Stimulated activated CD4-positive, alpha-beta T cell treated with anti-CD3 and anti-CD28 coated beads, Interleukin-15, amount 100 ng/mL, for 48 hours (primary cell): ENCODE measurements at places on chromosomes 13 and 19.

- no peak for DNase-seq
Measured at GRCh38 chr19:5063873-5064645, 95.1 kb downstream of the KDM4B start.

- no peak for DNase-seq
Measured at GRCh38 chr13:99335603-99336002, 28.4 kb upstream of the GPR183 start.

DNA sequence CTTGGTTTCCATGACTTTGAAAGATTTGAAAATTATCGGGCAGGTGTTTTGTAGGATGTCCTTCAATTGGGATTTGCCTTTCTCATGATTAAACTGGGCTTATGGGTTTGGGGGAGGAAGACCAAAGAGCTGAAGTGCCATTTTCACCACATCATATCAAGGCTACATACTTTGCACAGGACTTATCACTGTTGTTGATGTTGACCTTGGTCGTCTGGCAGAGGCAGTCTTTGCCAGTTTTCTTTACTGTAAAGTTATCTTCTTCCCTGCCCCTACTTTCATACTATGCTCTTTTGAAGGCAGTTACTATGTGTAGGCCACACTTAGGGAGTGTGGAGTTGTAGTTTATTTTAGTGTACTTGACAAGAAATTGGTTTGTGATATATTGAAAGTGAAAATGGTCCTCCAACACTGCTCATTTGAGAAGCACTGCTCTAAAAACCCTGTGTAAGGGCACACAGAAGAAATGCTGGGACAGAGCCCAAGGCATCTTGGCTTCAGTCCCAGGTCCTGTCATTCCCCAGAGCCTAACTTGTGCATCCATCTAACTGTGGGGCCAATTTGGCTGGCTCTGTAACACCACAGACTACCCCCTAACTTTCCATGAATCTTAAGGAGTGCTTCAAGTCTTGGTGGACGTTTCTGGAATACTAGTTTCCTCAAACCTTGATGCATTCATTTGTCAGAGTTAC, 384.9 kb downstream of the KCNRG start:
- DNase-seq = no peak

DNA sequence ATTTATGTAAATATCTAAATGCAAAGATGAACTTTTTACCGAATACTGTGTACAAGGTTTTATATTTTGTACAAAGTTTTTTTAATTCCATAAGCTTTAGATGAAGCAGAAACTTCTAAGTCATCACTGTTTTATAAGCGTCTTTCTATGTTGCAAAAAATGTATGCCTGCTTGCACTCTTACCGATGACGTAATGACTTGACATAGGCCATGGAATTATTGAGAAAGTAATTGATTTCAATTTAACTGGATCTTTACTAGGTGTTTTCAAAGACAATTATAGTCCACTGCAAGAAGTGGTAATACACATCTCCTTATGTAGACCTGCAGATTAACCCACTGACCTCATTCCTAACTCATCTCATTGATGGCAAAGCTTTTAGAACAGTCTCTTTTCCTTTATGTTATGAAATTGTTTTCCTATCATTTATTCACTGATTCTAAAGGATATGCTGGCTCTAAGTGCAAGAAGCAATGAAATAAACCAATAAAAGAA, 10.4 kb downstream of the DACH1 start:
- no peak for DNase-seq

DNA sequence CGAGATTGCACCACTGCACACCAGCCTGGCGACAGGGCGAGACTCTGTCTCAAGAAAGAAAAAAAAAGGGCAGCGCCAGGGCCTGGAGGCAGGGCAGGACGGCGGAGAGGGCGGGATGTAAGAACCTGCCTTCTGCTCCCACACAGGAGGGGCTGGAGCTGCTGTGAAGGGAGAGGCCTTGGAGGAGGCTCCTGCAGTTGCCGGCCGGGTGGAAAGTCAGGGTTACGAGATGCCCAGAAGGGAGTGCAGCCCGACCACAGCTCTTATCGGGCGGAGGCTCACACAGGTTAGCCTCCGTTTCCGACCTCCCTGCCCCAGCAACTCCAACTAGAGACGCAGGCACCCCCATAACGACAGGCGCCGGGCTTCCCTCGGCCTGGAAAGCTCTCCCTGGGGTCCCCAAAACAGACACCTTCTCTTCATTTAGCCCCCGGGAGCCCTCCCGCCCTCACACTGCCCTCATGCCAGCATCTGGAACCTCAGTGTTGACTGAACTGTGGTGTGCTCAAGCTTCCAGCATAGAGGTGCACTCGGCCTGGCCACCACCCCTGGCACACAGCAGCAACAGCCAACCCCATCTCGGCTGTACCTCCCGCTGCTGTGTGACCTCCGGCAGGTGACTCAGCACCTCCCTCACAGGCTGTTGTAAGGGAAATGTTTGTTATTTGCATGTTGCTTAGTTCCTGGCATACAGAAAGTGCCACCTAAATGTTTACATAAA, 1.4 kb downstream of the PLPP2 start:
- DNase-seq = no peak

GRCh38 chr19:17784201-17785008, 10.5 kb upstream of the B3GNT3 start:
- peak; percentile 69 for DNase-seq

DNA sequence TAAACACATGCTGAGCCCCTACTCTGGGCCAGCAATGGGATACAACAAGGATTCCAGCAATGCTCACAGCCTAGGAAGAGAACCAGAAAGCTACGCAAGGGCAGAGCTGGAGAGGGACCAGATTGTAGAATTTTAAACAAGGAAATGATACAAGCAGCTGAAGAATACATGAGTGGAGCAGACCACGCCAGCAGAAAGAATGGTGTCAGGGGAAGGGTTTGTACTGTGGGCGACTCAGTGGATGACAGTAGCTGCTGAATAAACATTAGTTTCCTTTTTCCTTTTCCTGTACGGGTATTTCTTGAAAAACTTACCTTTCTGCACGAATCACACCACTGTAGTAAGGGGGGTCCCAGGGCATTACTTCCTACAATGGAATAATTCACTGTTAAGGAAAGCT, 30.7 kb downstream of the MIPEP start:
- DNase-seq = no peak

GRCh38 chr19:41707871-41708371, 505 bp upstream of the CEACAM5 start:
- DNase-seq = no peak

- no peak for DNase-seq
Measured at GRCh38 chr19:27748551-27749152, 1464.3 kb downstream of the UQCRFS1 start.

- no peak for DNase-seq
Measured at GRCh38 chr13:65826657-65827056, 1403.5 kb downstream of the PCDH9 start.
